ENCODE measurements at places on chromosomes 16 and 17.

DNA sequence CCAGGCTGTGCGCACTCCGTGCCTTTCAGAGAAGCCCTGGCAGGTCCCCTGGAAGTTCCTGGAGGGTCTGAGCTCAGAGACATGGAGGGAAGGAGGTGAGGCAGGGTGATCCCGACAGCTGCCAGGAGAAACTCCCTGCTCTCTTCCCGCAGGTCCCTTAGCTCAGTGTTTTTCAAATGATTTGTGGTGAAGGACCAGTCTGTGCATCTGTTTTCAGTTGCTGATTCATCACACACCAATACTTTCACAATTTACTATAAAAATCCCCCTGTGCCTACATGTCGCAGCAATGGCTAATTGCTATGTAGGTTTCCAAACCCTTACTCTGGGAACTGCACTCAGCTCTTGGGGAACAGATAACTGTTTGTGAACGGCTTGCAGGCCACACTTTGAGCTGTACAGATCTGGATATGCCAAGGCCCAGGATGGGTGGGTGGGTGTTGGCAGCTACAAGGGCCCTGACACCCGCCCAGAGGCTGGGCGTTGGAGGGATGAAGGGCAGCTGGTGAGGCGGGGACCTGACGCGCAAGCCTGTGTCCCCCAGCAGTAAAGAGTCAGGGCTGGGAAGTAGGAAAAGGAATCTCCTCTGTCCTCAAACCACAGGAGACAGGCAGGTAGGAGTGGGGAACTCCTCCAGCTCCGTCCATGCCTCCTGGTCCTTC, 20.5 kb upstream of the EMP2 start:
- DNase-seq: no peak

DNA sequence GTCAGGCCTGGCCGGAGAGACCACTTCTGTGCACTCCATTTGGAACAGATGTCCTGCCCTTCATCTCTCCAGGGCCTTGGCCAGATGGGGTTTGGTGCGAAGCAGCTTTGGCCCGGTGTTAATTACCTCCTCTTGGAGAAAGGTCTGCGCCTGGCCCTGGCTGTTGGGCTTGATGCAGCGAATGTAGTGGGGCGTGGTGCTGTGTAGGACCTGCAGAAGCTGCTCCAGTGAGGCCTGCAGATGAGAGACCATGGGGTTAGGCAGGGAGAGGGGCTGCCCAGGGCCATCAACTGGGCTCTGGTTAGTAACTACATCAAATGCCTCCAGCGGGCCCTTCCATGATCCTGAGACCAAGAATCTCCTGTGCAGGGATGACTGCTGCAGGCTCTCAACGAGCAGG, 18.7 kb downstream of the ZNHIT3 start:
- DNase-seq: no peak

DNA sequence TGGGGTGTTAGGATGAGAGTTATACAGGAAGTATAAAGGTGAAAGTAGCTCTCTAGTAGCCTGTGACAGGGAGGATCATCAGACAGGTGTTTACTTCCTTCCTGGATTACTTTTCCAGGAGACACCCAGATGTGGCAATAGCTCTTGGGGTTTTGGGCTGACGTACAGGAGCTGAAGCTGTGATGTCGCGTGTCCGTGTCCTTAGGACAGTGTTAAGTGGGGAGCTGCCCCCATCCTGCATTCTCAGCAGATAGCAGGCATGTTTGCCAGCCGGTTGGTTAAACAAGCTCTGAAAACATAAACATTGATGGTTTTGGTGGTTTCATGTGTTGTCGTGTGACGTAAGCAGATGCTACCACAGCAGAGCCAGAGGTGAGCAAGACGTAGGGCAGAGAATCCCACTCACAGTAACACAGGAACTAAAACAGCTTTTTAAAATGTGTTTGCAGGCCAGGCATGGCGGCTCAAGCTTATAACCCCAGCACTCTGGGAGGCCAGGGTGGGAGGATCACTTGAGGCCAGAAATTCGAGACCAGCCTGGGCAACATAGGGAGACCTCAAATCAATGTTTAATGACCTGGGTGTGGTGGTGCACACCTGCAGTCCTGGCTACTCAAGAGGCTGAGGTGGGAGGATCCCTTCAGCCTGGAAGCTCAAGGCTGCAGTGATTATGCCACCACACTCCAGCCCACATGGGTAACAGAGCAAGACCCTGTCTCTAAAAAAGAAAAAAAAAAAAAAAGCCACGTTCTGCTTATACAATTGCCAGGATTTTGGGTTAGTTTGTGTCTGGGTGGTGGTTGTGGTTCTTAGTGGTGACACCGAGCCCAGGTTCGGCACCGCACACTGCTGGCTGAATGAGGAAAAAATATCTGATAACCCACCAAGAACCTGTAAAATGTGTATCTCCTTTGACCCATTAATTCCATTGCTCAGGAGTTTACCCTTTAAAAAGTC, 18.2 kb upstream of the IL17C start:
- DNase-seq: no peak

- DNase-seq: no peak
These were observed 29.6 kb upstream of the MMD start for GRCh38 chr17:55451203-55451641.

- no peak for DNase-seq
These were observed 14.2 kb downstream of the ATXN1L start for GRCh38 chr16:71859762-71860521.

DNA sequence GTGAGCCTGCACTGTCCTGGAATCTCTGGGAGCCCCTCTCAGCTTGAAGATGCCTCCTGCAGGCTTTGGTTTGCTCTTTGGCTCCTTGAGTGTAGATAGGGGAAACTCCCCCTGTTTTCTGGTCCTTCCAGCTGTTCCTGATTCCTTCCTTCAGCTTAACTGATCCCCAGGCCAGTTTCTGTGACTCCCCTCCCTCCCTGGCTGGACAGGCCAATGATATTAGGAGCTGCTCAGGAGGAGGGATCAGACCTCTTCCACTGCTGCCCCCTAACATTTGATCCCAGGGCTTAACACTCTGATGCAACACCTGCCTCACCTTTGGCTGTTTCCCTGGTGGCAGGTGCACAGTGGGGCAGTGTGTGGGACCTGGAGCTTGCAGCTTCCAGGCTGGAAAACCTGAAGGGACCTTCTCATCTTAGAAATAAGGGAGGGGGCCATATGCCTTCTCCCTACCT, at the start of gene TAC4:
TAC4 (minus strand) TSS at position 51 of the 455 bp plus-strand sequence. CDS start 52 bp downstream, outside the sequence.
- no peak for DNase-seq

DNA sequence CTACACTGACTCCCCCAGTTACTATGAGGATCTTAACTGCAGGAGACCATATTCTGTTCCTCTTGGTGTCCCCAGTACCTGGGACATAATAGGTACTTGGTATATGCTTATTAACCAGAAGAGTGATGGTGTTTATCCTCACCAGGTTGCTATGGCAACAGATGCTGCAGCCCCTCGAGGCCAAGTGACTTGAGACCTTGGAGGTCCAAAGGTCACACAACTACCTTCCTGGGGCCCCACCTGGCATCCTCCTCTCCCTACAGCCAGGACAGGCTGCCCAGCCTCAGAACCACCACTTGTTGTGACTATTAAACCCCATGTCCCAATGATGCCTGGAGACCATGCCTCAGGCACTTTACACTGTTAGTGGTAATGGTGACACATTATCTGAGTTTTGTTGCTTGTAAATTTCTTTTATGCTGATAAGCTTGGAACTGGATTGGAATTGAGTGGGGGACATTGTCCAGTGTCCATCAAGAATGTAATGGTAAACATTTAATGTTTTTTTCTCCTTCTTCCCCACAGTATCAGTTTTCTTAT, 189.4 kb downstream of the CCDC182 start:
- DNase-seq: no peak
